Right renal pelvis (tissue), 4 donors: ENCODE measurements at places on chromosomes 2 and 18.

DNA sequence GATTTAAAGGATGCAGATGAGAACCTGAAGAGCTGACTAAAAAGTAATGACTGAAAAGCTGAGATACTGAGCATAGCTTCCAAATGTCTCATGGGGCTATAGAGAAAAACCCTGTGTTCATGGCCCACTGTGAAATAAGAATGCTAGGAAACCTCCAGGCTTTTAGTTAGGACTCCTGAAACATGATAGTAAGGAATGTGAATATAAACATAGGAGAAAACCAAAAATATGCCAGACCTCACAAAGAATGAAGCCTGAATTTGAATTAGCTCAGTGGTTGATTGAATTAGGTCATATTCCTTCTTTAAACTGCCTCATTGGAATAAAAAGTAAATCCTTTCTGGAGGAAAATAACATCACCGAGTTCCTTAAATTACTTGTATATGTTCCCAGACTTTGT lies 194.5 kb upstream of the NXPH2 start:
- no peak for DNase-seq

- DNase-seq = no peak
These were observed 427.9 kb upstream of the POU3F3 start for GRCh38 chr2:104425850-104426595.

GRCh38 chr2:176747928-176748327 lies 464.7 kb upstream of the HNRNPA3 start:
- DNase-seq = no peak

- no peak for DNase-seq
These were observed 786.8 kb upstream of the ACVR2A start for GRCh38 chr2:147057892-147058490.

GRCh38 chr2:141741652-141742051 lies 389.2 kb downstream of the LRP1B start:
- DNase-seq = no peak

DNA sequence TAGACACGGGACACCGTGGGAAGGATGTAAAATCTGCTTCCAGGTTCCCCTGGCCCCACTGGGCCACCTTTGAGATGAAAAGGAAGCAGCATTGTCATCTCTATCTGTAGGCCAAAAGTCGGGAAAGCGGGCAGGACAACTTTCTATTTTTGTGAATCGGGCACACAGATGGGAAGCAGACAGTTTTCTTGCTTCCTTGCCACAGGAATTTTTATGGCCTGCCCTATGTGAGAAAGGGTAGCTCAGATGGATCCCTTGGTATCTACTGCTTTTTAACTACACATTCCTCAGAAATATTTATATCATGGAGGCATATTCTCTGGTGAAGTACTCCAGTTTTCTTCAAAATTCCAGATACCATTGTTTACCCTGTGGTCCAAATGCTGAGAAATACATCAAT lies 735.5 kb downstream of the CBLN2 start:
- DNase-seq = no peak
